ENCODE measurements at places on chromosomes 2 and 18.

DNA sequence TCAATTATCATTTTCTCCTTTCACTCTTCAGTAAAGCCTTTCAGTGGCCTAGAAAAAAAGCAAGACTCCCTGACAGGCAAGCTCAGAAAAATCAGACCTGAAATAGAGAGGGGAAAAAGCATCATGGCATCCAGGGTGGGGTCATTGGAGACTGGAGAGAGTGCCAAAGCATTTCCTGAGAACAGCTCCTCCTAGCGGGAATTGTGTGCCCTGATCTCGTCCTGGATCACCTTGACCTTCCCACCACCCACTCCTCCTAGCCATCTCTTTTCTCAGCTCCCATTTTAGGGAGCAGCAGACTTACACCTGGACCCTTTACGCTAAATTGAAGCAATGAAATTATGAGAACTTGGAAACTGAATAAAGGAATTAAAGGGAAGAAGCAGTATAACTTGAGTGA lies 176.6 kb downstream of the VWC2L start:
- no peak for DNase-seq

DNA sequence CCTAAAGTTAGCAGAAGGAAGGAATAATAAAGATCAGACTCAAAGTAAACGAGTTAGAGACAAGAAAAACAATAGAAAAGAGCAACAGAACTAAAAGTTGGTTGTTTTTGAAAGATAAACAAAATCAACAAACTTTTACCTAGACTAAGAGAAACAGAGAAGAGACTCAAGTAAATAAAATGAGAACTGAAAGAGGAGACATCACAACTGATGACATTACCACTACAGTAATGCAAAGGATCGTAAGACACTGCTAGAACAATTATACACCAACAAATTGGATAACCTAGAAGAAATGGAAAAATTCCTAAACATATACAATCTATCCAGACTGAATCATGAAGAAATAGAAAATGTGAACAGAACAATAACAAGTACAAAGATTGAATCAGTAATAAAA lies 139.3 kb downstream of the CD226 start:
- no peak for DNase-seq

- no peak for DNase-seq
Measured at GRCh38 chr2:241114836-241115235, 12.7 kb upstream of the MTERF4 start.

DNA sequence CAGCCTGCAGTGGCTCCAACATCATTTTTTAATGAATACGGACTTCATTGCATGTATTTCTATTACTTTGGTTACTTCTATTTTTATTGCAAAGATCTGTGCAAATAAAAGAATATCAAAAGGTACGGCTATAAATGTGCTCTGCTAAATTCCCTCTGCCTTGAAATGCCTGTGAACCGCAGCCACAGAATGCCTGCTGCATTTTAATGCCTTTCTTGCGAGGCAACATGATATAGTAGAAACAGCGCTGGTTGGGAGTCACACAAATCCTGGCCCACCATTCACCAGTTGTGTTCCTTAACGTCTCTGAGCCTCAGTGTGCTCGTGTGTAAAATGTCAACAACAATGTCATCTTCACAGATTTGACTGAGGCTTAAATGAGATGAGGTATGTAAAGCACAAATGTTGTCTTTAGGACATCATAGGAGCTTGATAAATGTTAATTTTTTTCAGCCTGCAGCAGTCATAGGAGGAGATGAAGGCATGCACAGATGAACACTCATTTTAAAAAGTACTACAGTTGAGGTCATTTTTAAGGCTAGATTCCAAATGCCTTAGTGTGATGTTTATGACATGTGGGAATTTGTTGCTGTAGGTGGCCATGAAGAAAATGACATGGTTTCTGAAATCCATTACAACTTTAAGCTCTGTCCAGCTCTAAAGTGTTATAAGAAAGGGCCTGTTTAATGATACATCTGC lies 187.6 kb upstream of the NRP2 start:
- DNase-seq = peak; percentile 55

GRCh38 chr2:229873123-229873581 lies 48.7 kb downstream of the TRIP12 start:
- DNase-seq = no peak

DNA sequence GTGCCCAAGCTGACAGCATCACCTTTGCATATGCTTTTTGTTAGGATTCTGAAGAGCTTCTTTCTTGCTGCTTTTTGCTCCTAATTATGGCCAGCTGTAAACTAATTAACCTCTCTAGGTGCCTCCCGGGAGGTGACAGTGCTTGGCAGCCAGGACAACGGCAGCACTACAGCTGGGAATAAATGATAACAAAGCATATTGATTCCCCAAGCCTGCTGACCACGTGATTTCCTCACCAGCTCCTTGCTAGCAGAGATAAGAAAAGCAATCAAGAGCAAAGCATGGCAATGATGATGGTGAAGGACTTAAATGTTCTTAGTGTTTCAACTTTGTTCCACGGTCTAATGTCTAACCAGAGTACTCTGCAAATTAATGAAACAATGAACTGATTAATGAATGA lies 1074.4 kb upstream of the GYPC start:
- no peak for DNase-seq

GRCh38 chr2:121140734-121141133 lies 144.3 kb downstream of the TFCP2L1 start:
- DNase-seq = no peak

DNA sequence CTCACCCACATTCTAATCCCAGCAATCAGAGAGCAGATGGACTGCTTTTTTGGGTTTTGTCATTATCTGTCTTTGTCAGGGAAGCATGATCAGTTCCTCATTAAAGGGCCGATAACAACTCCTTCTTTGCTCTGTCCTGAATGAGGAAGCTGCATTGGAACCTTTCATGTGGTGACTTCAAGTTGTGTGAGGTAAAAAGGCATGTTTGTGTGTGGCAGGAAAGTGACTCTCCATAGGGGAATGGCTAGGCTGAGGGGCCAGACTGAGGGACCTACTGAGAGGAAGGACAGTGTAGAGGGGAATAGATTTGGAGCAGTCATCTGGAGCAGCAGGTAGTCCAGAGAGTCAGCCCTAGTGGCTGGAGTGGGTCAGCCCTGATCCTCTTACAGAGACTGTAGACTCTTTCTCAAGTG lies 23.6 kb upstream of the LRRTM1 start:
- DNase-seq = no peak

DNA sequence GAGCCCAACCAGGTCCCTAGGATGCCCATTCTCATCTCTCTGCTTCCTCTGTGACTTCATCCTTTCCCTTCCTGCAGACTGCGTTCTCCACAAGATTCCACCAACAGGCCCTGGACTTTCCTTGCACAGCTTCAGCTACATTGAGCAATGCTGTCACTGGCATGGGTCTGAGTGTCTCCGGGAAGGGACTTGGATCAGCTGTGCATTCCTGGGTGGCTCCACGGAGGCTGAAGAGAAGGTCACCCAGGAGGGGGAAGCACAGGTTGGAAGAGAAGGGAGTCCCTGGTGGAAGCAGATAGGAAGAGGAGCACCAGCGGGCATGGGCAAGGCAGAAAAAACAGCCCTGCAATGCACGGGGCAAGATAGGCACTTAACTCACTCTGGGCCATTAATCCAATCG lies 140.5 kb downstream of the UXS1 start:
- DNase-seq = no peak

GRCh38 chr2:121591199-121591598 lies 58.1 kb downstream of the CLASP1 start:
- no peak for DNase-seq

GRCh38 chr2:215919624-215920243 lies 93.6 kb downstream of the MREG start:
- no peak for DNase-seq

- peak; percentile 26 for DNase-seq
Measured at GRCh38 chr18:43271593-43272432, 5.5 kb downstream of the SYT4 start.

- DNase-seq = no peak
Measured at GRCh38 chr18:62438018-62438329, 84.9 kb upstream of the ZCCHC2 start.

DNA sequence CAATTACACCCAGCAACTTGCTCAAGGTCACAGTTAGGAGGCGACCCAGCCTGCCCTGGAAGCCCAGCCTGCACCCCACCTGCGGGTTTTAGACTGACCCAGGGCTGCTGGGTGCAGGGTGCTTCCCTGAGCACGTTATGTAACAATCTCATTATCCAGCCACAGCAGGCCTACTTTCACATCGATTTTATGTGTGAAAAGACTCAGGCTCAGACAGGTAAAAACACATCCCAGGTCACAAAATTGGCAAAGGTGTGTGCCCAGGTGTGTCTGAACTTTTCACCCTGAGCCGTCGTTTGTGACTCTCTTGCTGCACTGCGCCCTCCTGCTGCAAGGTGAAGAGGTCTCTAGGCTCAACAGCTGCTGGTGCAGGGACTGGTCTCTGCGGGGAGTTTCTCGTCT lies 668.2 kb upstream of the HS6ST1 start:
- no peak for DNase-seq

- DNase-seq = no peak
Measured at GRCh38 chr2:222115296-222115695, 183.5 kb downstream of the PAX3 start.

GRCh38 chr2:81903534-81903933 lies 1599.0 kb upstream of the LRRTM1 start:
- DNase-seq = no peak

GRCh38 chr2:183950673-183951072 lies 647.7 kb upstream of the ZNF804A start:
- DNase-seq = peak; percentile 15

- DNase-seq = no peak
Measured at GRCh38 chr2:108492364-108492763, 41.9 kb upstream of the LIMS1 start.

DNA sequence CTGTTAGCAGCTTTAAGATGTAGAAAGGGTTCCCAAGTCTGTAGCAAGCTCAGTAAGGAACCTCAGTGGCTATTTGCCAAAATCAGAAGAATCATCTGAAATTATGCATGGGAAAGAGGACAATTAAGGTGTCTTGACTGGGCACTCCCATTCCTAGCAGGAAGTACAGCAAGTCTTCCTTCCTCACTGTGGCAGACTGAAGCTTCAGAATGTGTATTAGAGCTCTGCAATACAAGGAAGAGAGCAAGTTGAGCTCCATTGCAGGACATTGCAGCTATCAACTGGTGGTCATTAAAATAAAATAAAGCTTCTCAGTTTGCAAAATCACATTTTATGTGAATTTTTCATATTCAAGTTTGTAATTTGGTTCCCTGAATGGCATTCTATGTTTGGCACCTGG lies 200.5 kb upstream of the CHAC2 start:
- DNase-seq = no peak

- DNase-seq = peak; percentile 43
Measured at GRCh38 chr18:22494771-22495170, 77.1 kb upstream of the CTAGE1 start.

GRCh38 chr18:8800876-8801262 lies 95.5 kb downstream of the MTCL1 start:
- DNase-seq = peak; percentile 27

DNA sequence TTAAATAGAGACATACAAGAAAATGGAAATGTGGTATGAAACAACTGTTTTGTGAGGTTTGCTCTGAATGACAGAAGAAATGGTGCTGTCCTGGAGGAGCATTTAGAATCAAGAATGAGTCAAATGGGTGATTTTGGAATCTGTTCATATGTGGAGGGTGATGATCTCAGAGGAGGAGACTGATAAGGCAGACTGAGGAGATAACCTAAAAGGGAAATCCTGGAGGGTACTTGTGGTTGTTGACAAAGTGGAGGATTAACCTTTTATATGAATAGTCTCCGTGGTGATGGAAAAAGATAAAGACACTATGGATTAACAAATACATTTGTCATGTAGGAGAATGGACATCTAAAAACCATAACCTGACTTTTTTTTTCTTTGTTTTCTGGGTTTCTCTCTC lies 74.1 kb downstream of the MMADHC start:
- no peak for DNase-seq

GRCh38 chr18:50232419-50232818 lies 33.9 kb downstream of the CFAP53 start:
- no peak for DNase-seq

GRCh38 chr18:49590608-49591007 lies 28.8 kb downstream of the LIPG start:
- DNase-seq = no peak

GRCh38 chr18:44819944-44820510 lies 139.3 kb downstream of the SETBP1 start:
- peak; percentile 41 for DNase-seq

- DNase-seq = peak; percentile 50
Measured at GRCh38 chr2:97936199-97936598, 59.5 kb downstream of the TMEM131 start.

DNA sequence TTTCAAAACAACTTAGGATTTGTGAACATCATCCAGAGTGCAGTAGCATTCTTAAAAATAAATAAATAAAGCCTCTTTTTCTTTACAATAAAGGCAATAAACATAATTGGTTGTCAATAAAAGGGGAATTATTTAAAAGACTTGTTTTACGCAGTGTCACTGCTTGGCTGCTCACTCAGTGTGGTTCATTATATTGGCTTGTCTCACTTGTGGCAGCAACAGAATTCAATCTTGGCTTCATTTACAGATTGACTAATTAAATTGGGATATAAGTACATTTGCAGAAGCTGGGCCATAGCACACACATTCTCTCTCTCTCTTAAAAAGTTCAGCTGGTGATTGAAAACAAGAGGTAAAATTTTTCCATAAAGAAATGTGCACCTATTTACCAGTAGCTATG lies 1027.6 kb downstream of the LRP1B start:
- no peak for DNase-seq

GRCh38 chr2:128365217-128365905 lies 46.7 kb upstream of the HS6ST1 start:
- no peak for DNase-seq

DNA sequence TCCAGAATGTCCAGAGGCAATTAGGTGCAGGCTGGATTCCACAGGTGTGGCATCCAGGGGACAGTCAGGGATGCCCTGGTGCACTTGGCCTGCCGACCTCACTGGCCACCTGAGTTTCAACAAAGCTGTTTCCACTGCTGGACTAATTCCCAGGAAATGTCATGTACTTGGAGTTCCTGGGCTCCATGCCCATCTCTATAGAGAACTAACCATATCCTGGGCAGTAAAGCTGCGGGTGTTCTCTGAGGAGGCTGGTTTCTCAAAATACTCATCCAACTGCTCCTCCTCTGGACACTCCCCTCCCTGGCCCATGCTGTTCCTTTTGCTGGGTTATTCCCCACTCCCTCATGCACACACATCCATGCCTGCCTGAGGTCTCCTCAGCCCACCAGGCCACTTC lies 161.9 kb upstream of the SKOR2 start:
- no peak for DNase-seq

DNA sequence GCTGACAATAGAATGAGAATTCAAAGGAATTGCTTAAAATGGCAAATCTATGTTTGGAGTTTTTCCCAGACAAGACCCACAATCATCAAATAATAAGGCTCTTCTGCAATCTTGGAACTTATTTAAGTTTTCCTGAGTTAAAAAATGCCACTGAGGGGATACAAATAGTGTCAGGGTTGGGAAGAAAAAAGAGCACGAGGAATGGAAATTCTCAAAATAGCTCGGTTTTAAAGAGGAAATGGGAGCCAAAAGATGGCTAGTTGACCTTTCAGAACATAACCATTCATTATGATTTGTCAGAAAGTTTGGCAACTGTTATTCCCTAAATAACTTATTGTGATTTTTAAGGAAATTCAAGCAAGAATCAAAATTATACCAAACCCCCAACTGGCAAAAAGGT lies 127.7 kb downstream of the RAPGEF4 start:
- DNase-seq = peak; percentile 20

GRCh38 chr2:36359067-36359466 lies 3.5 kb downstream of the CRIM1 start:
- no peak for DNase-seq

GRCh38 chr2:14358774-14359173 lies 273.7 kb upstream of the LRATD1 start:
- DNase-seq = no peak

- no peak for DNase-seq
Measured at GRCh38 chr2:233032551-233033320, at the start of gene NEU2. NEU2 (plus strand) TSS chr2:233032672; CDS start chr2:233032672, 0 bp downstream.

GRCh38 chr18:44149706-44150105 lies 531.0 kb upstream of the SETBP1 start:
- peak; percentile 58 for DNase-seq

All from muscle of back (tissue), 13 donors.